ENCODE measurements at places on chromosomes 7 and 10. TPM values are rescaled to one million over a fixed set of nuclear protein-coding genes. Genes with fewer than 3 reads are reported as not detected.

ADRB1 gene
- not detected for polyA plus RNA-seq

- DNase-seq = no peak
These were observed 57.4 kb downstream of the CDK6 start for GRCh38 chr7:92778972-92779371.

GRCh38 chr10:31999070-31999660, 57.1 kb downstream of the KIF5B start:
- no peak for DNase-seq

ACTL6B gene
- polyA plus RNA-seq = 1.00 TPM

SP8 gene
- not detected for polyA plus RNA-seq

COL13A1 gene
- polyA plus RNA-seq = 0.54 TPM

NRP1 gene
- 2.5 TPM for polyA plus RNA-seq

PTPN20 gene
- 0.74 TPM for polyA plus RNA-seq

GRCh38 chr10:115856580-115856979, 416.4 kb downstream of the GFRA1 start:
- DNase-seq = no peak

SNX10 gene
- 6.0 TPM for polyA plus RNA-seq

DNA sequence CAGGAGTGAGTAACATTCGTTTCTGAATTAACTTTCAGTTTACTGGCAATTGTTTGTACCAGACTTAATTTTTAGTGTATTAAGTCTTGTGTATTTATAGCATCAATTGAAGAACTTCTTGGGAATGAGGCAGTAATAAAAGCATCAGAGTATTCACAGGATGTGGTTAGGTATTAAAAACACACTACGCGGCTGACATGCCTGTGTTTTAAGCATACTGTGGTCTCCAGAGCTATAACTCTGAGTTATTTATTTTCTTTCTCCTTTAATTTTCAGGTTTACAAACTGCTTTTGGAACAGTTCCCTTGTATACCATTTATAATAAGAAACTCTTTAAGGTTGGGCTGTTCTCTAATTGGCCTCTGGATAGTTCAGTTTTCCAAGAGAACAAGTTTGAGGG, 626.1 kb upstream of the NRG3 start:
- no peak for DNase-seq

ZNF316 gene
- polyA plus RNA-seq = 16.1 TPM

BICC1 gene
- polyA plus RNA-seq = not detected

- DNase-seq = no peak
These were observed 239.7 kb downstream of the SORCS3 start for GRCh38 chr10:104880624-104881398.

IL15RA gene
- polyA plus RNA-seq = 8.3 TPM

GRCh38 chr7:41573015-41573414, 129.9 kb downstream of the INHBA start:
- DNase-seq = no peak

GRCh38 chr7:151822541-151823181, 54.3 kb downstream of the PRKAG2 start:
- DNase-seq = peak; percentile 88

Data from small intestine (tissue), 16 donors.